Stimulated activated CD8-positive, alpha-beta memory T cell treated with anti-CD3 and anti-CD28 coated beads, Interleukin-4, amount 100 ng/mL, for 1 hour (primary cell): ENCODE measurements at places on chromosomes 1 and 21.

GRCh38 chr1:53305650-53306049, 22.2 kb downstream of the LRP8 start:
- no peak for DNase-seq

GRCh38 chr1:9344426-9345200, 51.9 kb downstream of the SPSB1 start:
- DNase-seq = no peak

DNA sequence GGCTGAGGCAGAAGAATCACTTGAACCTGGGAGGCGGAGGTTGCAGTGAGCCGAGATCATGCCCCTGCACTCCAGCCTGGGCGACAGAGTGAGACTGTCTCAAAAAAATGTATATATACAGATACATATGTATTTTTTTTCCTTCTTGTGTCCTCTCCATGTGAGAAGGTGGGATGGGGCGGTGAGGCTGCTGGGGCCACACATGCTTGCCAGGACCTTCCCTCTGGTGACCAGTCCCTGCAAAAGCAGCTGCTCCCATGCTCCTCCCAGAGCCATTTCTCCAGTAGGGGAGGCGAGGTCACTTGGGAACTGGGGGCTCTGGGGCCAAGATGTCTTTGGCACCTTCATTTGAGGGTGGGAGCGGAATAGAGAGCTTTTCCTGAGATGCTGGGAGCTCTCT, 74.9 kb downstream of the PIK3CD start:
- DNase-seq = no peak

- DNase-seq = no peak
Observed at GRCh38 chr1:224169718-224170270, 13.2 kb upstream of the DEGS1 start.

DNA sequence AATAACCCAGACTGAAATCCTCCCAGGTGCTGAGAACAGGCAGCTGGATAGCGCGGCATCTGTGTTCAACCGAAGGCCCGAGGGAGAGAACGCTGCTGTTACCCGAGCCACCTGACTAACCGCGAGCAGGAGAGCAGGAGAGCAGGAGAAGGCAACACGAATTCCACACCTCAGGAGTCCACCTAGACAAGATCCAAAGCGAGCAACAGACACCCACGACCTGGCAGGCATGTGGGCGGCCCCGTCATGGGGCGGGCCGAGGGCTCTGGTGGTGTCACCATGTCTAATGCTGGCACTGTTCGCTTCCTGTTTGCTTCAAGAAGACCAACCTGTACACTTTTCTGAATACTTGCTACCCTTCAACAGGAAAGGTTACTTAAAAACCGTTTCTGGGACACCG, 20.9 kb upstream of the SPATC1L start:
- DNase-seq = no peak

- DNase-seq = no peak
Observed at GRCh38 chr21:29256126-29256910, 42.4 kb upstream of the BACH1 start.

DNA sequence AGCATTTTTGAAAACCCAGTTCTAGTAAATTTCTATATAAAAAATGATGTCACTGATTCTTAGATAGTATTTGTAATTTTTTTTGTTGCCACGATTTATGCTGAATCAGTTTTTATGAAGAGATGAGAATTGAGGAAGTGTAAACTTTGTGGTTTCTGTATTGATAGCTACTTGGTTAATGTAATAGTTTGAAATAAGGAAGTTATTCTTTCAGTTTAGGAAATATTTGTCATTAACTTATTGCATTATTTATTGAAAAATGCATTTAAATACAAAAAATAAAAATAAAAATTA, 97.8 kb downstream of the ZFYVE9 start:
- DNase-seq = no peak

- no peak for DNase-seq
Observed at GRCh38 chr21:14592296-14593000, 46.3 kb upstream of the SAMSN1 start.

DNA sequence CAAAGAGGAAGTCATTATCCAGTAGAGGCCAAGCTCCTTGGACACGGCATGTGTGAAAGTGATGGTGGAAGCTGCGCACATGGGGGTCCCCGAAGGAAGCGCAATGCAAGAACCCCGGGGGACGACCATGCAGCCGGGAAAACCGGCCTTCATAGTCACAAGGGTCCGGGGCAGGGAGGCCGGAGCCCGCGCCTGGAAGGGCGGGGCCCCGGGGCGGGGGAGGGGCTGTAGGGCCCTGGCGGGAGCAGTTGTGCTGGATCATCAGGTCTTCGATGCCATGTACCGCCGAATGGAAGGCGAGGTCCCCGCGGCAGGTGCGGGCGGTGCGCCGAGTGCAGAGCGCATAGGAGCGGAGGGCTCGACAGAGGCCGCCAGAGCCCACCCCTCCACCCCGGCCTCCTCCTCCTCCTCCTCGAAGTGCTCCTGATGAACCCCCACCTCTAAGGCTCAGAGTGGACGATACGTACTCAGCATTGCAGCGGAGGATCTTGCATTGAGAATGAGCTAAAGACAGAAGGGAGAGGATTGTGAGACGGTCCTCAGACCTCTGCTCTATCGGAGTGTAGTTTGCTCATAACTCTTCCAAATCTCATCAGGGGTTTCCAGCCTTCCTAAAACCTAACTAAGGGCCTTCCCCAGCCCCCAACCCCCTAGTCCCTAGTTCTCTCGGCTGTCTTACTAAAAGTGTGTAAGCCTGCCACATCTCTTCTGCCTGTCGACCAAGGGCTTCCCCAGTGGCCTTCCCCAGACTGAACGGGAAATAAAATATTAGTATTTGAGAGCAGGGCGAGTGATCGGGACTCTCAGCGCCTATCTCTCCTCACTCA, 2.1 kb downstream of the HJV start:
- no peak for DNase-seq

DNA sequence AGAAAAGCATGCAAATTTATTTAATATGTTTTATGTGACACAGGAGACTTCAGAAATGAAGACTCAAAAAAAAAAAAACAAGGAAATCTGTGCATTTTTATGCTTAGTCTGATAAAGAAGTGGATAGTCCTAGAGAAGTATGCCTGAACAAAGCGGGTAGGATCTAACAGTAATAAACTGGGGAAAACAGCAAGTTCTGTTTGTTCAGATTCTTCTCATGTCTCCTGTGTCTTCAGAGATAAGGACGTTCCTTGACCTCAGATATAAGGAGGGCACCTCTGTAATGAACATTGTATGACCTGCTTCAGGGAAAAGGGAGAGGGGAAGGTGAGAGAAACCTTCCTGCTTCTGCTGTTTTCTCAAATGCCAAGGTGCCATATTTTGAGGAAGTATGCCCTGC, 67.7 kb upstream of the TNFSF18 start:
- no peak for DNase-seq

DNA sequence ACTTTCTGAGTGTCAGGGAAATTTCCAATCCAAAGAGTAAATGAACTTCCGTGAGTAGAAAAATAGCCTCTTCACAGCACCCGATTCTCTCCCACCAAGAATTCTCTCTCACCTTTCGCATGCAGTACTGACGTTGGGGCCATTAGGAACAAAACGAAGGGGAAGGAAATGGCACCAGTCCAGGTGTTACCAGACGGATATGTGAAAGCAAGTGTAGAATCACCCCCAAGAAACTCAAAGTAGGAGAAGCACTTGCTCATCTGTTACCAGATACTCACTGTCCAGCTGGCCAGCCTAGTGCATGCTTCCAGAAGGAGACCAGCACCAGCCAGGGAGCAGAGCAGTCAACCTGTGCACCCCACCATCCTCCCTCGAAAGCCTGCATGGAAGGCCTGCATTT, 55.1 kb downstream of the ITPKB start:
- DNase-seq = no peak

DNA sequence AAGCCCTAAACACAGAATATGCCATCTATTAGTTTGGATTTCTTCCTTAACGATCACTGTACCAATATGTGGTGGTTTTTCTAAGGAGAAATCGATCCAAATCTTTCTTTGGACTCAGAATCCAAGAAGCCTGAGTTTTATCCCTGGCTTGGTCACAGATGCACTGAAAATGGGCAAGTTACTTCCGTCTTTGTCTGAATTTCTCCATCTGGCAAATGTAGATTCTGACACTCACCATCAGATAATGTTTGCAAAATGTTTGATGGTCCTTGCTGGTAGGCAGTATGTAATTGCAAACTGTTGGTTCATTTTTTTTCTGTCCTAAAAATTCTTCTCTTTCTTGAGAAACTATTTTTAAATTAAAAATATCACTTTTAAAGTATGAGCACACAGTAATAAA, 115.0 kb downstream of the TSEN15 start:
- no peak for DNase-seq

DNA sequence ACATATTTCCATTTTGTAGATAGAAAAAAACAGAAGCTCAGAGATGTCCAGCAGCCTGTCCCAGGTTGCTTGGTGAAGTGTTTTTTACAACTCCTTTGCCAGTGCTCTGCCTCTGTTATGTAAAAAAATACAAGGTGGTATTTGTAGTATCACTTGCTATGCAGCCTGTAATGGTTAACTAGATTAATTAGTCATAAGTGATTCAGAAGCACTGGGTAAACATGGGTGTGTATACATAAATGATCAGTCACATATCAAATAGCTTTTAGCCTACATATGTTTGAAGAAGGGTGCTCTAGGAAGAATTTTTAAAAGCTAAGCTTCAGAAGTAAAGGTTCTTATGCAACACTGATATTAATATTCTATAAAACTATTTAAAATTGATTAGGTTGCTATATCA, 70.0 kb upstream of the MAGI3 start:
- DNase-seq = no peak

DNA sequence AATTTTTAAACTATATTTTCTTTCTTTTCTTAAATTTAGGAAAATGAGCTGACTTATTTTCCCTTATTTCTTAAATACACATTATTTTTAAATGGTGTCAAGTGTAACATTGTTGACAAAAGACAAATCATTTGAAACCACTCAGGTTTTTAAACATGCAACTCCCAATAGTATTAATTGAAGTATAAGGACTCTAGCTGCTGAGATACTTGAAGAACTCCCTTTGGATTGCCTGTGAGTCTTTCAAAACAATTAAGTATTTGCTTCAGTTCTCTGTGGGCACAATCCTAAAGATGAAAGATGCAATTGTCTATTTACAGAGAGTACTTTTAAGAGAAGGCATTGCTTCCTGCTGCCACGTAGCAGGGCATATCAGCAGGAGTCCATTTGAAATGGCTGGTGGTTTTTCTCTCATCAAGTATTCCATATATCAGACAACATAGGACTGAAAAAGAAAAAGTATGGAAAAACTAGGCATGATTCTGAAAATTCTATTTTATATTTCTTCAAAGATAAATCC, 373.4 kb downstream of the NEGR1 start:
- no peak for DNase-seq

DNA sequence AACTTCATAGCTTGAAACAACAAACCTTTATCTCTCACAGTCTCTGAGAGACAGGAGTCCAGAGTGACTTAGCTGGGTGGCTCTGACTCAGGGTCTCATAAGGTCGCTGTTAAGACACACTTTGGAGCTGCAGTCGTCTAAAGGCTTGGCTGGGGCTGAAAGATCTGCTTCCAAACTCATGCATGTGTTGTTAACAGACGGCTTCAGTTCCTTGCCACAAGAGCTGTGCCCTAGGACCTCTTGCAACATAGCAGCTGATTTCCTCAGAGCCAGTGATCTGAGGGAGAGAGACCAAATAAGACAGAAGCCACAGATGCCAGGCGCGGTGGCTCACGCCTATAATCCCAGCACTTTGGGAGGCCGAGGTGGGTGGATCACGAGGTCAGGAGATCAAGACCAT, 176.8 kb downstream of the DISC1 start:
- no peak for DNase-seq

GRCh38 chr1:63148825-63149645, 173.3 kb upstream of the FOXD3 start:
- DNase-seq = no peak

- no peak for DNase-seq
Observed at GRCh38 chr1:73803380-73803779, 394.6 kb downstream of the LRRIQ3 start.

DNA sequence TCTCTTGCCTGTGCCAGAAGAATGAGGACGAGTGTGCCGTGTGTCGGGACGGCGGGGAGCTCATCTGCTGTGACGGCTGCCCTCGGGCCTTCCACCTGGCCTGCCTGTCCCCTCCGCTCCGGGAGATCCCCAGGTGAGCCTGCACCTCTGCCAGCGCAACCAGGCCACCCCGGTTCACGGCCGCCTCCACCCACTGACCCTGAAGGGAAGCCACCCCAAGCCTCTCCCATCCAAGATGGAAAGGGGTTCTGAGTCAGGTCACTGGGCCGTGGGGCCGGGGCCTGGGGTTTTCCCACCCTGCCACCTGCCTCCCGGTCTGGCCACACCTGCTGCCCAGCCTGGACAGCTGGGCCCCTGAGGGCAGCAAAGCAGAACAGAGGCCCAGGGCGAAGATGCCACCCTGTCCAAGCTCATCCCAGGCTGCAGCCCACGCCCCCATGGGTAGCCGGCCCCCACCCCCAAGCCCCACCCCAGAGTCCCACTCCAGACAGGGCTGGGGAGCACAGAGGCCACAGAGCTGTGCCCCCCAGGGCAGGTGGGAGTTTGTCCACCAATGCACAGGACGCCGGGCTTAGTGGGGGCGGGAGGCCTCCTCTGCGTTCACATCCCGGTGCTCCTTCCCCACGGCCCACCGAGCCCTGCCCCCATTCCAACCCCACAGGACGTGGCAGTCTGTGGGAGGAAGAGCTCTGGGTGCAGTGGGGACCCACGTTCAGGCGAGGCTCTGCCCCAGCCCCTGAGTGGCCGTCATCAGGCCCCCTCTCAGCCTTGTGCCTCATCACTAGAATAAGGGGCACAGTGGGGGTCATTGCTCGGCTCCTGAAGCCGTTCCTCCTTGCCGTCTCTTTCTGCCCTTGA, 5.6 kb downstream of the AIRE start:
- DNase-seq = no peak

- no peak for DNase-seq
Observed at GRCh38 chr21:19507682-19508260, 1104.2 kb upstream of the TMPRSS15 start.

DNA sequence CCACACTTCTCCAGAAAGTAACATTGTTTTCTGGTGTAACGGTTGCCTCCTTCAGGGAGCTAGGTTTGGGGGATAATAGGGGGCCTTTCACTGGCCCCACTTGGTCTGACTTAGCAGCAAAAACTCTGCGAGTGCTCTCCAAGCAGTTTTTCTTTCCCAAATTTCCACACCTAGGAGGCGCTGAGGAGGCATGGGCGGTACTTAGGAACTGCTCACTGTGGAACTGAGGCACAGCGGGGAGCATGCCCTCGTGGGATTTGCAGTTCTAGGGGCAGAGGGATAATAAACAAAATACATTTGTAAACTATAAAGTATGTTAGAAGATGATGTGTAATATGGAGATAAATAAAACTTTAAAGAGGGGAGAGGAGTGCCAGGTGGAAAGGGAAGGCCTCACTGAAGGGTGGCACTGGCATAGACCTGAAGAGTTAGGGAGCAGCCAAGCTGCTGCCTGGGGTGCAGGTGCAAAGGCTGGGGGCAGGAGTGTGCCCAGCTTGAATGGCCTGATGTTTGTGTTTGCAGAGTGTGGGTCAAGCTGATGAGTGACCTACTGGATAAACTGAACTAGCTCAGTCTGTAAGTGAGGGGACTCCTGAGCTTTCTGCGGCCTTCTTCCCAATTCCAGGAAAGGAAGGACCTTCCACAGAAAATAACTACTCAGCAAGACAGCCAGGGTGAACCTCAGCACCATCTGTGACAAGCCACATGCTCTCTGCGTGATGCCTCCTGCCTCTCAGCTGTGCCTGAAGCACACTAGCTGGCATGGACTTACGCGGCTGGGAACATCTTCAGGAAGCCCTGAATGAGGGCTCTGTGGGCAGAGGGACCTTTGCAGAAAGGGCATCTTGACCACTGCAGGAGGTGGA, 1.9 kb downstream of the EPHX1 start:
- no peak for DNase-seq

GRCh38 chr1:54442185-54442584, 36.0 kb upstream of the SSBP3 start:
- DNase-seq = no peak

- no peak for DNase-seq
Observed at GRCh38 chr1:235018161-235018560, 110.5 kb downstream of the TOMM20 start.
